CD4-positive, alpha-beta T cell treated with Interleukin-6 at 100 ng/mL for 8 hours (primary cell): ENCODE measurements at places on chromosomes 13 and 19.

- DNase-seq, result no peak
Measured at GRCh38 chr19:18597809-18598660, 8.6 kb downstream of the CRLF1 start.

DNA sequence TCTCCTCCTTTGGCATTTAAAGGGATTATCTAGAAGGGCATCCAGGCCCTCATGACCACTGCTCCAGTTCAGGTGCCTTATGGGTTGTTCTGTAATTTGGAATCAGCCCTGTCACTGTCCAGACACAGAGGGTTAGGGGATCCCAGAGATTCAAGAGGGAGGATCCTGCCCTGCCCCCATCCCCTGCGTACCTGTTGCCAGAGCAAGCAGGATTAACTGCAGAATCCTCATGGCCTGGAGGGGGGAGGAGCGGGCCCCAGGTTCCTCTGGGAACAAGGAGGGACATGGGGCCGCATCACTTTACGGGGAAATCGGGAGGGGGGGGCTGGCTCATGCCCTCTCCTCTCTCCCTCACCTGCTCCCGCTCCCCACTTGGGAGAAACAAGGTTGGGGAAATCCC lies 1.0 kb downstream of the KLK11 start:
- no peak for DNase-seq

DNA sequence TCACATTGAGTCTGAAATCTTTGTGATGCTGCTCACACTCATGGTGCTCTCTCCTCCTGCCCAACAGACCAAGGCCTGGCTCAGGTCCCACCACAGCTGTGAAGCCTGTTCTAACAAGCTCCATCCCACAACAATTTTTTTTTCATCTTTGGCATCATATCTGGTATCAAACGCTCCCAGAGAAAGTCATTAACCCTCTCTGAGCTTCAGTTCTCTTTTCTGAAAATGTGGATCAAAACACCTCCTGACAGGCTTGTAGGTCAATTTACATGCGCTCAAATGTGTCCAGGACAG lies 224.4 kb downstream of the LACC1 start:
- no peak for DNase-seq

DNA sequence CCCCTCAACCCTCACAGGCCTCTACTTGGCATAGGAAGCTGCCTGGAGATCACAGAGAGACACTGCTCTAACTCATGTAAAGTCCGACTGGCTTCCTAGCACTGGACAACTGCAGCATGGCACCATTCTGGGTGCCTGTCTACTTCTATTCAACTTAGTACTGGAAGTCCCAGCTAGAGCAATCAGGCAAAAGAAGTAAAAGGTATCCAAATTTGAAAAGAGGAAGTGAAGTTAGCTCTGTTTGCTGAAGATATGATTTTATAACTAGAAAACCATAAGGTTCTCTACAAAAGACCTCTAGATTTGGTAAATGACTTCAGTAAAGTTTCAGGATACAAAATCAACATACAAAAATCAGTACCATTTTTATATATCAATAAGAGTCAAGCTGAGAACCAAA lies 1017.6 kb downstream of the PCDH9 start:
- no peak for DNase-seq

- DNase-seq, result no peak
Measured at GRCh38 chr19:17753976-17754375, 2.7 kb downstream of the FCHO1 start.
